Kidney capillary endothelial cell (primary cell): ENCODE measurements at places on chromosomes 1 and 21.

DNA sequence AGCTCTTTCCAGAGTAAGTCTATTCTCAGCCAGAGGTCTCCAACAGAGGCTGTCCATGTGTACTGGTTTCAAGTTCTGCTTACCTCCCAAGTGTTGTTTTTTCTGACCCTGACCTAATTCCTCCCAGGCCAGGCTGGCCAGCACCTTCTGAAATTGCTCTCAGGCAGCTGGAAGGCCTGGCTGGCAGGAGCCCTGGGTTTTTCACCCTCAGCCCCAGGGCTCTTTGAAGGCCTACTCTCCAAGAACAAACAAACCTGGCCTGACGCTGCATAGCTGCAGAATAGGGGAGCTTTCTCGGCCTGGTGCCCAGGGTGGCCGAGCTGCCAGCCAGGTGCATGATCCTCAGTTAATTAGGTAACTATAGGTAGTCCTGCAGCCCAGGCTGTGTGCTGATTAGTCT is 147.5 kb downstream of the CACNA1E start:
- no peak for DNase-seq

GRCh38 chr1:84846387-84846786 is 46.6 kb downstream of the LPAR3 start:
- DNase-seq = no peak

DNA sequence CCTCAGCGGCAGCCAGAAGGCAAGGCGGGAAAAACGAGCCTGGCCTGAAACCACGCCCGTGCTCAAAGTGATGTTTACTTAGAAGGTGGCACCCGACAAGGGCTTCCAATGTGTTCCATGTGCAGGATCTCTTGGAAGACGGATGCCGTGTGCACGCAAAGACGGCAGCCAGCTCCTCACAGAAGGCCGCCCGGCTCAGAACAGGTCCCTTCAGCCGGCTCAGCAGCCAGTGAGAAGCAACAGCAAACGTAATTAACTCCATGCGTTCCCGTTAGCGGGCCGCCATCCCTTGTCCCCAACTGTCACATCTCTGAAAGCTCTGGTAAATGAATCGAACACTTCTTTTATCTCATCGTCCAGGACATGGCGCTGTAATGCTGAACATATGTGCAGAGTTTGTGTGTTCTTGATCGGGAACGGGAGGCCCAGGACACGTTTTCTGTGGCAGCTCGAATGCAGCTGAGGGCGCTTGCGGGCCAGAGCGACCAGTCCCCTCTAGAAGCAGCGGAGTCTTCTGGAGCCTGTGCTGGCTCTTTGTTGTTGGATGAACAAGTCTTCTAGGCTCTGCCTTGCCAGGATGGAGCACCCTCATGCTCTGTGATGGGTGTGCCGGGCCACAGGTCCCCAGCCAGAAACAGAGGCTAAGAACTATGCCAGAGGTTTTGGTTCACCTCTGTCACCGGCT is 94.6 kb upstream of the ARHGEF16 start:
- no peak for DNase-seq

DNA sequence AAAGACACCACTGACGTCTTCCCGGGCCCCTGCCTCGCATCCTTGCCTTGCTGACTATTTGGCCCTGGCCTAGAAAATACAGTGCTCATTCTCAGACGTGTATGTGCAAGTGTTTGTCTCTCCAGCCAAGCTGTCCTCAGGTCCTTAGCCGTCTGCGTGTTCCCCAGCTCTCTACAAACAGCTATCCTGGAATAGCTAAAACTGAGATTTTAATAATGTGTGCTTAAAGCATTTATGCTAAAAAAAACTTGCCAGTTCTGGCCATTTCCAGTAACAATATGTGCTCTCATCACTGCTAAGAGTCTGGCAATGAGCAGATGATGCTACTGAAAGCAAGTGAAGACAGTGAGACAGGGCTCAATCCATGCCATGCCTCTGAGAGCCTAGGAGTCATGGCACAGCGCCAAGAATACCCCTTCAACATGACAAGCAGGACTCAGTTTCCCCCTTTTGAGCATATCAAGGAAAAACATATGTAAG is 55.7 kb downstream of the IRF2BP2 start:
- DNase-seq = no peak

DNA sequence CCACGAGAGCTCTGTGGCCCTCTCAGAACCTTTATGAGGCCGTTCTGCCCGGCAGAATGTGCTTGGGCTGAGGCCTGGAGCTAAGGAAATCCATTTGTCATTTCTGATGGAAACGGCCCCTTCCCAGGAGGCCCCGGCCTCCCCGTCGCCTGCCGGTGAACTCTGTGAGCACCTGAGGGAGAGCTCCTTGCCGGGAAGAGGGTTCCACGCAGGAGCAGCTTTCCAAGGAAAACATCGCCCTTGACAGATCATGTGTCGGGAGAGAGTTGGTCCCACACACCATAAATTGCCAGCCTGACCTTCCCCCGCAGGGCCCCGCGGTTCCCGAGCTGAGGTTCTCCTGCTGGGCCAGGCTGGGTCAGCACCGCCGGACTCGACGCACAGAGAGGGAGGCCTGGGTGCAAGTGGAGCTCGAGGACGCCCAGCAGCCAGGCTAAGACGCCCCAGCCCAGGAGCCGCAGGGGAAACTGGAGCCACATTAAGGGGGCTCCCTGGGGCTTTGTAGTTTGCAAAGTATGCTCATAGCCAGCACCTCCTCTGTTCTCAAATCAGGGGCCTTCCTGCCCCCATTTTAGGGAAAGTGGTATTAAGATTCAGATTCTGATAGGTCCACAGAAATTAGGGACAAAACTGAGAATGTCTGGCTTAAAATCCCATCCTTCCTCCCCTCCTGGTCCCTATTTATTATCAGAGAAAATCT is 239.5 kb downstream of the FOXD2 start:
- no peak for DNase-seq

- DNase-seq = no peak
These were observed 54.6 kb downstream of the NTNG1 start for GRCh38 chr1:107195476-107195875.

GRCh38 chr1:244659694-244660093 is 6.8 kb downstream of the DESI2 start:
- no peak for DNase-seq

- DNase-seq = no peak
These were observed 1.4 kb upstream of the GSTM4 start for GRCh38 chr1:109654519-109654918.

DNA sequence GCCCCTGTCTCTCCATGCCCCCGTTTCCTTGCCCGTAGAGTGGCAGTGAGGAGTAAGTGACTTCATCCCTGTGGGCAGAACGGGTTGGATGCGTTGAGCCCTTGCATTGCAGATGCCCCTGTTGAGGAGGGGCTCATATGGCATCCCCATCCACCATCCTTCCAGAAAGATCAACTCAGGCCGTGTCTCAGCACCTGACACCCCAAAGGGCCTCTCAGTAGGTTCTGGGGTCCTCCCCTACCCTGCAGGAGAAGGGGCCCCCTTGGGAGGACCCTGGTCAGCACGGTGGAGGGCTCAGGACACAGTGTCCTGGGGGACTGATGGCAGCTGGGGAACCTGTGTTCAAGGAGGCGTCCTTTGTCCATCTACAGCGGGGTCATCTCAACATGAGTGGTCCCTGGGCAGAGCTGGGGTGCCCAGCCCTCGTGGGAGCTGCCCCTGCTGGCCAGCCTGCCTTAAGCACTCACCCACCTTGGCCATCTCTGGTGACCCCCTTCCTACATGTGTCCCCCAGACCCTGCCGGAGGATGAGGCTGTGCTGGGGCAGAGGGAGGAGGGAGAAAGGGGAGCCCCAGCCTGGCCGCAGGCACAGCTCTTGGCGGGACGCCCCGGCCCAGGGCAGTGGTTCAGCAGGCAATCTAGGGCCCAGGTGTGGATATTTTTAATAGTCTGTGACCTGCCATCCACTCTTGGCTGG is 48.2 kb upstream of the ACTRT2 start:
- no peak for DNase-seq

DNA sequence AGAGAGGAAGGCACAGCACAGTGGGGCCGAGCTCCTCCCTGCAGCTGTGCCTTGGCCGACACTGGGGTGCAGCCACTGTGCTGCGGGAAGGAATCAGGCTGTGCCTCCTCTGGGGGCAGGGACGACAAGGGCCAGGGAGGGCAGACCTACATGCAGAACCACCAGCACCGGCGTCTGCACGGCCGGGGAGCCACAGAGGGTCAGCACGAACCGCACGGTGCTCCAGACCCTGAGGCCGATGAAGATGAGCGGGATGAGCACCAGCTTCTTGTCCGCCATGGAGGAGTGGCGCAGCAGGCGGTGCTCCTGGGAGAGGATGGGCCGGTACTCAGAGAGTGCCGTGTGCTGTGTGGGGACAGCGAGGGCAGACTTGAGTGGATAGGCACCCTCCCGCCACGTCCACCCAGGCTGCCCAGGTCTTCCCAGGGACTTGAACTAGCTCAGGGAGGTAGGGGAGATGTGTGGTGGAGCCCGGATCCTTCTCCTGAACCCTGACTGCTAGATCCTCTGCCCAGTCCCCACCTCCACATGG is 23.5 kb downstream of the GPR157 start:
- DNase-seq = no peak

DNA sequence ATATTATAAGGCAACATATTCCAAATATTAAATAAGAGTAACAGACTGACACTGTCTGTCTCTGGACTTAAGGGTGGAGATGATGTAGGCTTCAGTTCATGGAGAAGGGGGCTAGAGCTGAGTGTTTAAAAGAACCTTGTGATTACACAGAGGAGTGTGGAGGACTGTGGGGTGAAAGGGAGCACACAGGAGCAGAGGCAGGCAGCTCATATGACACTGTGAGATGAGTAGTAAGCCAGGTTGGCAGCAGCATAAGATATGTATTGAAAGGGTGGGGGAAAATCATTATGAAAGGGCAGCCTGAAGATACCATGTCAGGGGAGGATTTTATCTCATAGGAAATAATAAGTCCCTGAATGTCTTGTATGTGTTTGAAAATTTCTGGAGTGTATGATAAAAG is 104.5 kb downstream of the AK5 start:
- no peak for DNase-seq

- DNase-seq = no peak
These were observed 9.3 kb downstream of the SLC25A24 start for GRCh38 chr1:108190686-108191416.
